ENCODE measurements at places on chromosomes 5 and 9.

DNA sequence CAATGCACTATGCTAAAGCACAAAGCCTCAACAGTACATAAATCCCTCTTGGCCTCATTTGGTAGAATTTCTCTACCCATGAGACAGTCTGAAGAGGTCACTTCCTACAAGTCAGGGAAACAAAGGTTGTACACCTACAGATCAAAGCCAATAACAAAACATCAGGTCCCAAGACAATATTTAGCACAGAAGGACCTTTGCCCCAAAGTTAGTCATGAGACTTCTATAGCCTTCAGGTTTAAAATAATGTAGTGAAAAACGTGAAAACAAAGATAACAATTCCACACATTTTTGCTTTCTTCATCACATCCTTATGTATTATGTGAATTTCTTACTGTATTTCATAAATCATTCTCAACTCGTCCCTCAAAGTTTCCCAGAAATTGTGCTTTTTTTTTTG lies 15.8 kb downstream of the AFF4 start:
- no peak for DNase-seq

- DNase-seq = no peak
These were observed 242.9 kb downstream of the MARCHF11 start for GRCh38 chr5:15936505-15937245.

DNA sequence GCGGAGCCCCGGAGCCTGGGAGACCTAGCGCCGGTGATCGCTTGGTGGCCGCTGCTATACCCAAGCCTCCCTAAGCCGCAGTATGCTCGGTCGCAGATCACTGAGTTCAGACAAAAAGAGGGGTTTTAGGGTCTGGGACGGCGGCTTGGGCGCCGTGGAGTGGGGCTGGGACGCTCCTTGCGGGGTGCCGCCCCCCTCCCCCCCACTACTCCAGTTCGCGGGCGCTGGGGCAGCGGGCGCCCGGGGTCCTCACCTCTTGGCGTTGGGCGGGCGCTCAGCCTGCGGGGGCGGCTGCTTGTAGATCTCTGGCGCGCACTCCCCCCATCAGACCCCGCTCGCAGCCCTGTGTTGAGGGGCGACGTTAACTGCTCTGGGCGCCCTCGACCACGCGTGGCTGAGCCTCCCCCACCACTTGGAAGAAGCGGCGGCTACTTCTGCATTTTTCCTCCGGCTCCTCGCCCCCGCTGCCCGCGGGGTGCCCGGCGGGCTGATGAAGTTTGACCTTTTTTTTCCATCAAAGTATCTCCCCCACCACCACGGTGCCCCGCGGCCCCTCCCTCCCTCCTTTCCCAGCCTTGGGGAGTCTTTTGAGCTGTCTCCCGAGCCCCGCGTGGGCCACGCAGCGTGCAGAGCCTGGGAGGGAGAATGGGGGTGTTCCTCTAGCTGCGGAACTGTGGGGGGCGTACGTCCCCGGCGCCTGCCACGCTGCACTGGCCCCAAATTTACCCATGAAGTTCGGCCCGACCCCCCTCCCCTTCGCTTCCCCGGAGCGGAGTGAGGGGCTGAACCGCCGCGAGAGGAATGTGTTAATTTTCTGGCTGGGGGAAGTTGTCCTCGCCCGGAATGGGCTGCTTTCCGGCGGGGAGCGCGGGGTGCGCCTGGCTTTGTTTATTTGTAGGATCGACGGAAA lies 1.2 kb downstream of the CXXC5 start:
- DNase-seq = no peak

GRCh38 chr5:124519396-124519795 lies 227.0 kb downstream of the ZNF608 start:
- DNase-seq = no peak

DNA sequence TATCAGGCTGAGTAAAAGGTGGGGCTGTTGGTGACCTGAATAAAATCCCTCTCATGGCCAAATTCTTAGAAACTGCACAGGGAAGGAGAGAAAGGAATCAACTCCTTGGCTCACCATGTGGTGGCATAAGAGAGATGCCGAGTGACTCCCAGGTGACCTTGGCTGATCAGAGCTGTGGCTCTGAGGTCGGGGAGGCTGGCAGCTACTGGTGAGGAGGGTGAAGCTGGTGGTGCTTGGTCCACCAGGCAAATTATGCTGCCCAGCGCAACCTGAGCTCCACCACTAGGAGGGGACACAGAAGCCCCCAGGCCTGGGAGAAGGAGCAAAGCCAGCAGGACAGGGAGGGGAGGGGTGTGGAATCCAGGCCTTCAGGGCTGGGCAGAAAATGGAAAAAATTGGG lies 111.2 kb upstream of the IL12B start:
- no peak for DNase-seq

DNA sequence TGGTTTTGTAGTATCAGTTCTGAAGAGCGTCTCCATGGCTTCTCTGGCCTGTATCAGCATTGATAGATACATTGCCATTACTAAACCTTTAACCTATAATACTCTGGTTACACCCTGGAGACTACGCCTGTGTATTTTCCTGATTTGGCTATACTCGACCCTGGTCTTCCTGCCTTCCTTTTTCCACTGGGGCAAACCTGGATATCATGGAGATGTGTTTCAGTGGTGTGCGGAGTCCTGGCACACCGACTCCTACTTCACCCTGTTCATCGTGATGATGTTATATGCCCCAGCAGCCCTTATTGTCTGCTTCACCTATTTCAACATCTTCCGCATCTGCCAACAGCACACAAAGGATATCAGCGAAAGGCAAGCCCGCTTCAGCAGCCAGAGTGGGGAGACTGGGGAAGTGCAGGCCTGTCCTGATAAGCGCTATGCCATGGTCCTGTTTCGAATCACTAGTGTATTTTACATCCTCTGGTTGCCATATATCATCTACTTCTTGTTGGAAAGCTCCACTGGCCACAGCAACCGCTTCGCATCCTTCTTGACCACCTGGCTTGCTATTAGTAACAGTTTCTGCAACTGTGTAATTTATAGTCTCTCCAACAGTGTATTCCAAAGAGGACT lies 1.5 kb downstream of the GPR21 start:
- DNase-seq = no peak

GRCh38 chr9:114156657-114157421 lies 1.5 kb downstream of the COL27A1 start:
- no peak for DNase-seq

DNA sequence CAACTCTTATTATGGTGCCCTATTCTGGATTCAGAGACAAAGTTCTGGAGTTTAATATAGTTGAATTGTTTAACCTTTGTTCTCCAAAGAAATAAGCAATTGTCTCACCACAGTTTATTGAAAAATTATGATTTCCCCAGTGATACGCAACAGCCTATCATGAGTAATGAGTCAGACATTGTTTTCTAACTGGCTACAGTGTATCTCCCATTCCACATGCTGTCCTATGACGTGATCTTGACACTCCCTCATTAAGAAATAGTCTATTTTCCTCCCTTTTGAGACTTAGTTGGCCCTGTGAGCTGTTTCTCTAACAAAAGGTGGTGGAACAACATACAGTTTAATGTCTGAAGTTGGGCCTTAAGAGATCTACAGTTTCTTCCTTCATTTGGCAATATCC lies 1290.6 kb upstream of the CDH6 start:
- no peak for DNase-seq

DNA sequence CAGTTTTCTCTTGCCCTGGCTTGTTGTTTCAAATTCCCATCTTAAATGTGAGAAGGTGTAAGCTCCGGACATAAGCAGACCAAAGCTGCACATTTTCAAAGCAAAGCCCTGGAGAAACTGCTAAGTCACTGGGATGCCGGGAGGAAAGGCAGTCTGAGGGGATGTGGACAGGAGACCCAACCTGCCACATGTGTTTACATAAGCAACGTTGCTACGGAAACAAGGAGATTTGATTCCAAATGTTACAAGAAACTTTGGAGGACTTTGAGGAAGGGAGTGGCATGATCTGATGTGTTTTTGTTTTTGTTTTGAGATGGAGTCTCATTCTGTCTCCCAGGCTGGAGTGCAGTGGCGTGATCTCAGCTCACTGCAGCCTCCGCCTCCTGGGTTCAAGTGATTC lies 25.7 kb upstream of the INSYN2B start:
- DNase-seq = no peak

- no peak for DNase-seq
These were observed 264.6 kb downstream of the ICE1 start for GRCh38 chr5:5687113-5687512.

Measured in GM12864 (cell line).